ENCODE measurements at places on chromosomes 3 and 15.

- DNase-seq, result peak; percentile 62
Observed at GRCh38 chr3:126476166-126477060, 722 bp upstream of the ZXDC start.

DNA sequence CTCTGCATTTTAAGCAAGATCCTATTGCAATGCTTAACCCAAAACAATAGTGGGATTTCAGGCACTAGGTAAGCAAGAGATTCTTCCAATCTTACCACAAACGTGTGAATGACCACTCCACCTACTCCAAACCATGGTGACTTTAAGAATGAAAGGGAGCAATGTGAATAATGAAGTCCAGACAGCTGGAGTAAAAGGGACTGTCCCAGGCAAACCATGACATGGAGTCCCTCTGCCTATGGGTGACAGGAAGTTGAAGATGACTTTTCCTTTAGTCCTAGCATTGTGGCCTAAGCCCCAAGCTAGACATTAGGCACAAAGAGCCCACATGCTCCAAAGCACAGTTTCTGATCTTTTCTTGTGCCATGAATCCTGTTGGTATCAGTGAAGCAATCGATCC, 179.0 kb downstream of the SHQ1 start:
- no peak for DNase-seq

GRCh38 chr15:60344987-60345386, 52.8 kb downstream of the ANXA2 start:
- no peak for DNase-seq

- DNase-seq, result no peak
Observed at GRCh38 chr3:171830518-171830875, 12.7 kb upstream of the TMEM212 start.

GRCh38 chr15:72855791-72856190, 72.2 kb upstream of the ADPGK start:
- no peak for DNase-seq

- DNase-seq, result no peak
Observed at GRCh38 chr3:73637042-73637441, 12.3 kb upstream of the PDZRN3 start.

DNA sequence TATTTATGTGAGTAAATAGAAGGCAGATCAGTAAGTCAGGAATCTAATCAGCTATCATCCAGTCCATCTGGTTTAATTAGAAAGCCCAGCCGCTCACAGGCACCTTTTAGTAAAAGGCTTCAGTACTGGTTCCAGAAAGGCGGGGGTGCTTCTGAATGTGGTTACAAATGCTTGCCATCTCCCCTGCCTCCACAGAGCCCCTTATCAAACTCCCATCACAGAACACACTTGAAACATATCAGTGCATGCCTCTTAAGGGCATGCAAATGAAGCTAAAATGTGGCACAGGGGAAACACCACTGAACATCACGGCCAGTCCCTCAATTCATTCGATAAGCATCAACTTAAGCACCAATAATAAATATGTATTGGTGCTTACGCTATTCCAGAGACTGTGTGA, 261.4 kb downstream of the RORA start:
- DNase-seq, result no peak

- DNase-seq, result peak; percentile 24
Observed at GRCh38 chr15:40354408-40355171, 3.4 kb upstream of the DISP2 start.

GRCh38 chr15:30830961-30831360, 72.8 kb upstream of the FAN1 start:
- no peak for DNase-seq

GRCh38 chr3:42229942-42230688, 35.9 kb downstream of the CCK start:
- peak; percentile 31 for DNase-seq

DNA sequence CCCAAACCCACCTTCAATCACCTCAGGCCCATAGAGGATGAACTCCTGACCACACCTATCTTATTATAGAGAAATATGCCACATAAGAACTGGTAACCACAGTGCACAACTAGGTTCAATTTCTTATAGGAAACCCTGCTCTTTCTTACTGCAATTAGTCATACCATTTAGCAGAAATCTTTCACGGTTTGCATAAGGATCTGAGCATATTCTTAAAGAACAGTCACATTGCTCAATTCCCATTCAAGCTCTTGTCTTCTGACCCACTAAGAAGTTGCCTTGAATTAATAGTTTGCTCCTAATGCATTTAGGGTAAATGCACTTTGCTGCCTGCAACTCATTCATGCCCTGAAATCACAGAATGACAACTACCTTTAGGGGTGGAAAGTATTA, 9.2 kb downstream of the ERC2 start:
- DNase-seq, result no peak

GRCh38 chr3:182325213-182325950, 467.9 kb upstream of the ATP11B start:
- no peak for DNase-seq

DNA sequence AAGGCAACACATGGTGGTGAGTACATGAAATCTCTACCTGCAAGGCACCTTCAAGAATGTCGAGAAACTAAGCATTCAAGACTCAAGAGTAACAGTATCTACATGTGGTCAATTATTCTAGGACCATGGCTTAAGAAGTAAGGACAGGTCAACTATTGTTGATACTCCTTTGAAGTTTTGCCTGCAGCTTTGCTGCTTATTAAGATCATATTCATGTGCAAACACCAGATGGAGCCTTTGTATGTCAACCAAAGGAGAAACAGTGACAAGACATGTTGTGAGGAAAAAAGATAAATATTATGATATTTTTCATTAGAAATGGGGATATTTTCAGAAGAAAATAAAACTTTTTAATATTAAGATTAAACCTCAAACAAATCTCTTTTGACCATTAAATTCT, 52.3 kb upstream of the FGF7 start:
- DNase-seq, result peak; percentile 41

- DNase-seq, result no peak
Observed at GRCh38 chr15:59283717-59284391, 77.2 kb downstream of the LDHAL6B start.

DNA sequence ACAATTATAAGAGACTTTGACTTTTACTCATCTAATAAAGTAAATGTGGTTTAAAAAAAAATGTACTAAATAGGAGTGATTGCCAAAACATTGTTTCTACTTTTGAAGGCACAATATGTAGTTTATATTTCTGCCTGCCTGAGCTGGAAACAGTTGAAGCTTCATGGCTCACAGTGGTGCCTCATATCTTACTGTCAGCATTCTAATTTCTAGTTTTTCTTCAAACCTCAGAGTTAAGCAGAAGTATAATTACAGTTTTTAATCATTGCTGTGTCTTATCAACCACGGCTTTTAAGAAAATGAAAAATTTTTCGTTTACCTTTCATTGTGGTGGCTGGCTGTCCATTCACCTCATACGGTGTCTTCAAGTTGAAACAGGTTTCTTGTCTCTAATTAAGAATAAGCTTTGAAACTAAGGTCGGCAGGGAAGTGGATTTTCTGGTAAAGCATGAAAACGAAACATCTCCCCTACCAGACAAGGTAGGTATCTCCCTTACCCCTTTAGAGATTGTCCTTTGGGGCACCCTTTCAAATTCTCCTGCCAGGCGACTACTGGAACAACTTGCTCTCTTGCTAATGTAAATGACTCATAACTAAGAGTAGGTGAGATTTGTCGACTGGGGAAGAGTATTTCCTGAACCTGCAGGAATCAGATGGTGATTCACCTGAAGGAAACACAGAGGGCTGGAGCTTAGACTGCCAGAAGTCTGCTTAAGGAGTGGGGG, at the start of gene GPR87:
TSS of gene GPR87 (minus strand) at position 554 of the 725 bp plus-strand sequence. CDS start 16,720 bp downstream, outside the sequence.
- no peak for DNase-seq

GRCh38 chr15:43969802-43970375, 143.1 kb downstream of the WDR76 start:
- DNase-seq, result no peak

GRCh38 chr15:75902129-75902557, 1.5 kb upstream of the FBXO22 start:
- DNase-seq, result peak; percentile 43

- no peak for DNase-seq
Observed at GRCh38 chr3:129521611-129522010, 6.8 kb upstream of the RHO start.

DNA sequence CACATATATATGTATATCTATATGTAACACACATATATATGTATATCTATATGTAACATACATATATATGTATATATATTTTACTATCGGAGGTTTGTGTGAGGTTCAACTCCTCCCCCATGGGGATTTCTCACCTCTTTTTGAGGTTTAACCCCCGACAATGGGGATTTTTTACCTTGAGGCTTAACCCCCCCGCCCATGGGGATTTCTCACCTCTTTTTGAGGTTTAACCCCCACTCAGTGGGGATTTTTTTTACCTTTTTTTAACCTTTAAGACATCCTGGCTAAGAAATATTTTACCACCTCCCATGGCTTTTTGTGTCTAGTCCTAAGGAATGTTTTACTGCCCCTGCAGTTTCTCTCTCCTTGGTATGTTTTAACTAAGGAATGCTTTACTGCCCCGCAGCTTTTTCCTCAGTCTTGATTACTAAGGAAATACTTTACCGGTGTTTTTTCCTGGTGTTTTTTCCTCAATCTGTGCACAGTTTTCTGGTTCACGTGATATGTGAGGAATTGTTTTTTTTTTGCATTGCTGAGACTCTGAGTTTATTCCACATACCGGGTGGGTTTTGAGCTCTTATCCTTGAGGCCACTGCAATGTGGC, 185.2 kb downstream of the KLF13 start:
- no peak for DNase-seq

DNA sequence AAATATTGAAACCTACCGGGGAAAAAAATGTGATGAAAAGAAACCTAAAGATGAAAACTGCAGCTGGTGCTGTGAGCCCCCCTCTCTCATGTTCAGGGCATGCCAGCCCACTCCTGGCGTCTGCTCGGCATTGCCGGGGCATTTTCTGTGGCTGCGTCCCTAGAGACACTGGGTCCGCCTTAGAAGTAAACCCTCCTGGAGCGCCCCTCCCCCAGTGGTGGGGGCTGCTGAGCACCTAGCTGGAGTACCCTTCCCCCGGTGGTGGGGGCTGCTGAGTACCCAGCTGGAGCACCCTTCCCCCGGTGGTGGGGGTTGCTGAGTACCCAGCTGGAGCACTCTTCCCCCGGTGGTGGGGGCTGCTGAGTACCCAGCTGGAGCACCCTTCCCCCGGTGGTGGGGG, 24.5 kb upstream of the GABRA5 start:
- no peak for DNase-seq

DNA sequence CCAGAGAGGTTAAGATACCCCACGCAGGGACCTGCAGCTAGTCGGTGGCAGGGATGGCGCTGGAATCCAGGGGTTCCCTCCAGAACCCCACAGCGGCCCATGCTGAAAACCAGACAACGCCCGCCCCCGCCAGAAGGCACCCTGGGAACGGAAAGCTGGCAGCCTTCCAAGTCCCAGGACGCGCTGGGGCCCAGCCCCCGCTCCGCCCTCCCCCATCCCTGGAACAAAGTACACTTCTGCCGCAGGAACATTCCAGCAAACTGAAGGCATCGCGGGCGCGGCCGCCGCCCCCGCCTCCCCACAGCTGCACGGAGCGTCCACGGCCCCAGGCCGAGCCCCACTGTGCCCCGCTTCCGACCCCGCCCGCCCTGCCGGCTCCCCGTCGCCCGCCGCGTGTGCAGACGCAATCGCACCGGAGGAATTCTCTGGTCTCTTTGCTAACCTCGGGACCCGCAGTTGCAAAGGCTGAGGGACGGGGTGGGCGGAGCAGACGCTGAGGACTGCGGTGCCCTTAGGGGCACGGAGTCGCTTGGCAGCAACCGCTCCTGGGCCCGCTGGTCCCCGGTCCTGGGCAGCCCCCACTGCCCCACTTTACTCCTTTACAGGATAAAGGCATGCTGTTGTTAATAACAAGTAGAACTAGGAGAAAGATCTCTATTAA, 44.8 kb upstream of the RNU6-1 start:
- peak; percentile 78 for DNase-seq
